ENCODE measurements at places on chromosomes 7 and 10.

DNA sequence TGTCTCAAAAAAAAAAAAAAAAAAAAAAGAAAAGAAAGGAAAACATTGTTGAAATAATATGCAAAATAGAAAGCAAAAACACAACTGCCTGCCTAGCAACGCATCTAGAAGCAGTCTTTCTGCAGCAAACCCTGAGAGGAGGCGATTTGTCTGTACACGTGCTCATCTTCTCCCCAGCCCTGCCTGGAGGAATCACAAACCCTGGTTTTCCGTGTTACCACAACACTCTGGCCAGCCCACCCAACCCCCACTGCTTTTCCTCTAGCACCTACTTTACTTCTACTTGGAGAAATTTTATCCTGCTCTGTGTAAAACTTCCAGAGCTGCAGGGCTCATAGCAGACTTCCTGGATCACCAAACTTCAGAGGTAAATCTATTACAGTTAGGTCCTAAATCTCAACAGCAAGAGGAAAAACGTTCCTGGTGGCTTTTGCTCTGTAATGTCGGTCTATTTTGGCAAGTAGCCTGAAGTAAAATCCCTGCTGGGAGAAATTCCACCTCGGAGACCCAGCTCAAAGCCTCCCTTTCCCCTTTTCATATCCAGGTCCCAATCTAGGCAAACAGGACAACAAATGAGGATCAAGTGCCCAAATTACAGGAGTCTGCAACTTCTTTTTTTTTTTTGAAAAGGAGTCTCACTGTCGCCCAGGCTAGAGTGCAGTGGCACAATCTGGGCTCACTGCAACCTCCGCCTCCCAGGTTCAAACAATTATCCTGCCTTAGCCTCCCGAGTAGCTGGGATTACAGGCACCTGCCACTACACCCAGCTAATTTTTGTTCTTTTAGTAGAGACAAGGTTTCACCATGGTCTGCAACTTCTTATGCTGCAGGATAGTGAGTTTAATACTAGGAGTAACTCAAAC is 91.6 kb downstream of the DNMBP start:
- no peak for DNase-seq

GRCh38 chr10:86747796-86748581 is 8.4 kb upstream of the BMPR1A start:
- DNase-seq = no peak

GRCh38 chr7:65265933-65266519 is 107.6 kb upstream of the ZNF92 start:
- DNase-seq = no peak

DNA sequence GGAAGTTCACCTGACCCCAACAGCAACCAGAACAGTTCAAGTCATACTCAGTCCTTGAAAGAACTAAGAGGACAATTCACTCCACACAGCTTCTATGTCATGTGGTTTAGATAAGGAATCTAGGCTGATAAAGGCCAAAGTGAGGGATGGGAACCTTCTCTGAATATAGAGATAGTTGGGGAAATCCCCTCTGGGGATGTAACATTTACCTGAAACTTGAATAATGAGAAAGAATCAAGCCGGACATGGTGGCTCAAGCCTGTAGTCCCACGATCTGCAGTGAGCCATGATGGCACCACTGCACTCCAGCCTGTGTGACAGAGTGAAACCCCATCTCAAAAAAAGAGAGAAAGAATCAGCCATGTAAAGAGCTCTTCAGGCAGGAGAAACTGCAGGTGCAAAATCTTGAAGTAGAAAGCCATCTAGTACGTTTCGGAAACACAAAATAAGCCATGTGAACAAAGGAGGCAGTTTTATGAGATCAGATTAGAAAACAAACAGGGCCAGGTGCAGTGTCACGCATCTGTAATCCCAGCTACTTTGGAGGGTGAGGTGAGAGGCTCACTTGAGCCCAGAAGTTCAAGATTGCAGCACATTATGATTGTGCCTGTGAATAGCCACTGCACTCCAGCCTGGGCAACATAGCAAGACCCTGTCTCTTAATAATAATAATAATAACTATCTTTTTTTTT is 4.5 kb upstream of the DNMBP start:
- no peak for DNase-seq

DNA sequence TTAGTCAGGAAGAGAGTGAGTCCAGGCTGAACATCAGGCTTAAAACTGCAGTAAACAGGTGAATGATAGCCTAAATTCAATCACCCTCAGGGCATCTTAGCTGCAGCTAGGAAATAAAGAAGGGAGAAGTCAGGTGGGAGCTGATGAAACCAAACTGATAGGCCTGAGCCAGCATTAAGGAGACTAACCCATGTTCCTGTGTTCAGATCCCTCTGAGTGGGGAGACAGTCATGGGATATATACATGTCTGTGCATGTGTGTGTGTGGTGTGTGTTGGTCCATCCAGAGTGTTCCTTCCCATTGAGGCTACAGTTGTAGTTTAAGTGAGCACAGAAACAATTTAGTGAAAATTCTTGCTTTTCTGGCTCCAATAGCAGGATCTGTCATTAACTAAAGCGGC is 480.9 kb downstream of the PHTF2 start:
- no peak for DNase-seq

DNA sequence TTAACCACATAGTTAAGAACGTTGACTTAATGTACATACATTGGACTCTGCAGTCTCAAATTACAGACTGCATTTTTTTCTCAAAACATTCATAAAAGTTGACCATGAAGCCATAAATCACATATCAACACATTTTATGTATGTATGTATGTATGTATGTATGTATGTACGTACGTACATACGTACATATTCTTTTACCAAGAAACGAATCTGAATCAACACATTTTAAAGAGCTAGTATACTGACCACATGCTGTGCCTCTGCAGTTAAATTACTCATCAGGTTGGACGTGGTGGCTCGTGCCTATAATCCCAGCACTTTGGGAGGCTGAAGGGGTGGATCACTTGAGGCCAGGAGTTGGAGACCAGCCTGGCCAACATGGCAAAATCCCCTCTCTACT is 105.8 kb downstream of the GPR158 start:
- no peak for DNase-seq

DNA sequence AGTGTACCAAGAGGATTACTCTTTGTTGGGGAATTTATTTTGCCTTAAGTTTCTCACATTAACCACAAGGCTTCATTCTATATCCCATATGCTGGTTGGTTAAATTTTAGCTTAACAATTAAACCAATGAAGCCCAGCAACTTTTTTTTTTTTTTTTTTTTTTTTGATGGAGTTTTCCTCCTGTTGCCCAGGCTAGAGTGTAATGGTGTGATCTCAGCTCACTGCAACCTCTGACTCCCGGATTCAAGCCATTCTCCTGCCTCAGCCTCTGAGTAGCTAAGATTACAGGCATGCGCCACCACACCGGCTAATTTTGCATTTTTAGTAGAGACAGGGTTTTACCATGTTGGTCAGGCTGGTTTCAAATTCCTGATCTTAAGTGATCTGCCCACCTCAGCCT is 75.0 kb upstream of the MKX start:
- DNase-seq = no peak

- peak; percentile 51 for DNase-seq
These were observed 10.9 kb downstream of the TECPR1 start for GRCh38 chr7:98240961-98241673.

DNA sequence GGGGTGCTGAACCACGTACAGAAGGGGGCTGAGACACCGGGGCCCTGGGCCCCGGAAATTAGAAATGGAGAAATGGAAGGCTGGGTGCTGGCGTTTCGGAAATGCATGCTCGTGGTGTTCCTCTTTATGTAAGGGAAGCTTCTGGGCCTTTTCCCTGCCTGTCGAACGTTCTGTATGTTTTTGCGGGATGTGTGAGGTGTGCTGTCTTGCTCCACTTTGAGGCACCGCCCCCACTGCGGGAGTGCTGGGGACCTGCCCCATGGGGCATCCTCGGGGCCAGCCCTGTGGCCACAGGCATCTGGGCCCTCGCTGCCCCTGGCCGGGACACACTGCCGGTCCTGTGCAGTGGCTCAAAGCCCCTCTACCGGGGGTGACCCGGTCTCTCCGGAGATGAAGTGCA is 1.7 kb upstream of the VENTX start:
- DNase-seq = no peak

- peak; percentile 29 for DNase-seq
These were observed 19.5 kb upstream of the NOM1 start for GRCh38 chr7:156929789-156930539.

- DNase-seq = no peak
These were observed 528.9 kb downstream of the CNTNAP2 start for GRCh38 chr7:146645383-146645976.

DNA sequence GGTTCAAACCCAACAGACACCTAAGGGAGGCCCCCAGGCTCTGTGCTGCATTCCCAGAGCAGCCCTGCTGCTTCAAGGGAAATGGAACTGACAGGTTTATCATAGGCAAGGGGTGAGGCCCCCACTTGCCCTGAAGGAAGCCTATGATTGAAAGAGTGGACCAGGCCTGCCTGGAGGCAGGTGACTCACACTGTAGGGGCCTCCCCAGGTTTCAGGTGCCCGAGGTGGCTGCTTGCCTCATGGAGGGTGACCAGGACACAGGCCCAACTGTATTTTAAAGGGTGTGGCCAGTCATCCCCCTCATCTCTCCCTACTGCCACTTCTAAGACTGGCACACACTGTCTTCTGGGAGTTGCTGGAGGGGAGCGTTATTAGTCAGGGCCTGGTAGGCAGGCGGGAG is 85.4 kb downstream of the ATXN7L1 start:
- no peak for DNase-seq

DNA sequence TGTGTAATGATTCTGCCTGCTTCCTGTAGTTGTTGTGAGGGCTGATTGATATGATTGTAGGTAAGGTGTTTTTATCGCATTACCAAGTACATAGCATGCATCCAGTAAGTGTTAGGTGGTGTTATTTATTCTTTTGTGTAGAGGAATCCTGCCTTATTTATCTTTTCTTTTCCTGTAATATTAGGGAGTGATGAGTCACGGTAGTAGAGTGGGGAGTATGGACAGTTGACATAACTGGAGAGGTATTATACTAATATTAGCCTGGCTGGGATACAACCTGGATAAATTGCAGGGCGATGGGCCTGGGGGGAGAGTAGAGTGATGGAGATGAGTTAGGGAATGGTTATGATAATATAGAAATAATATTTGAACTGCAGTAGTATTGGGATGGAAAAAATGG is 9.8 kb downstream of the SDK1 start:
- DNase-seq = no peak

DNA sequence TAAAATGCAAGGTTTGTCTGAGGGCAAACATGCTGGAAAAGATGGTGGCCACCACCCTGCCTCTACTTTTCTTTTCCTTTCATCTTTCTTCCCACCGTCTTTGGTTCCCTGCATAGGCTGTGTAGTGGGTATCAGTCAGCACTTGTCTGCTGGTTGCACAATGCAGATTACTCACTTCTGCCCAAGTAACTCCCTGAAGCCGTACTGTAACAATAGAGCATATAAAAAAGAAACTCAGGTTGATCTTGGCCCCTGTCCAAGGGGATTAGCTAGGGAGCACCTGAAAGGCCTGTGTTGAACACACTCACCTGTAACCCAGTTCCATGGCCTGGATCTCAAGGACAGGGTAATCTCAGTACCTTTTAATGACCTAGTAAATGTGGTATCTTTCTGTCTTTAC is 533.0 kb upstream of the GALNT17 start:
- DNase-seq = no peak

DNA sequence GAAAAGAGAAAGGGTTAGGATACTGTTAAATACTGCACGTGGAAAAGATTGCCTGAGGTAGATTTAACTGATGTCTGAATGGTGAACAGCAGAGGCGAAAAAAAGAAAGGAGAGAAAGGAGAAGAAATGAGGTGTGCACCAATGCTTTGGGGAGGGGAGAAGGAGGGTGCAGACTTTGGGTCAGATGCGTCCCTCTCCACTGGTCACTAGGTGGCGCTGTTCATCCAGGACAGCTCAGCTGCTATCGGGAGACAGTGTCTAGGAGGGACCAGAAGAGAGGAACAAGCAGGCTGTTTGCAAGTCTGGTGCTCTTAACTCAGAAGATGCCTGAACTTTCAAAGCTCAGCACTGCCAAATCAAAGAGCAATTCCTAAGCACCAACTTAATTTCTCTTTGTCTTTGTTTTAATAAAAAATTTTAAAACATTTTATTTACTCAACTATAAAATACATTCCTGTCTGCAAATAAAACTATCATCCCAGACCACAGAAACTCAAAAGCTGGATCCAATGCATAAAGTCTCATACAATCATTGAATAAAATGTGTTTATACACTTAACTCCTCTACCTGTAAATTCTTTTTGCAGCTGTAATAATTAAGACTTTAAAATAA is 83.9 kb upstream of the PDLIM1 start:
- peak; percentile 87 for DNase-seq

GRCh38 chr7:106659166-106659962 is 1.6 kb downstream of the CCDC71L start:
- DNase-seq = no peak

- DNase-seq = no peak
These were observed 253.9 kb downstream of the AHR start for GRCh38 chr7:17552373-17552772.

DNA sequence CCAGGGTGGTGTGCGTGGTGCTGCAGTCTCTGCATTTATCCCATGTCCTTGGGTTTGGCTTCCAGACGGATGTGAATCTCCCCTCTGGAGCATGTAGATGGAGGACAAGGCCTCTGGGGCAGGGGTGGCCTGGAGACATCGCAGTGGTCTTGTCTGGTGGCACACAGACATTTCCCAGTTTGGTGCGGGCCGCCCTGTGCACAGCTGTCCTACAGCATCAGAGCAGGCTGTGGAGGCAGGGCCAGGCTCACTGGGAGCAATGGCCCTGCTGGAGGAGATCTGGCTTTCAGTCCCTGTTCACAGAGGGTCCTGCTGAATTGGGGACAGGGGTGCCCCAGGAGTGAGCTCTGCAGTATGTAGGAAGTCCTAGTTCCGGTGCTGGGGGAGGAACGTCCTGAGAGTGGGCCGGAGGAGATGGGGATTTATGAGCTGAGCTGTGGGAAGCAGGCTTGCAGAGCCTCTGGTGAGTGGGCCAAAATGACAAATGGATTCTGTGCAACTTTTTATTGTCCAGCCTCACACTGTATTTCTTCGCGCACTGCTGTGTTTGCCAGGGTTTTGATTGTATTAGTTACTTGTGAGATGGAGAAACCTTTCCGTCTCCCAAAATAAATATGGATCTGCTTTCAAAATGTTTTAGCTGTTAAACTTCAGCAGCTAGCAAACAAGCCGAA is 40.3 kb downstream of the MGMT start:
- DNase-seq = no peak

DNA sequence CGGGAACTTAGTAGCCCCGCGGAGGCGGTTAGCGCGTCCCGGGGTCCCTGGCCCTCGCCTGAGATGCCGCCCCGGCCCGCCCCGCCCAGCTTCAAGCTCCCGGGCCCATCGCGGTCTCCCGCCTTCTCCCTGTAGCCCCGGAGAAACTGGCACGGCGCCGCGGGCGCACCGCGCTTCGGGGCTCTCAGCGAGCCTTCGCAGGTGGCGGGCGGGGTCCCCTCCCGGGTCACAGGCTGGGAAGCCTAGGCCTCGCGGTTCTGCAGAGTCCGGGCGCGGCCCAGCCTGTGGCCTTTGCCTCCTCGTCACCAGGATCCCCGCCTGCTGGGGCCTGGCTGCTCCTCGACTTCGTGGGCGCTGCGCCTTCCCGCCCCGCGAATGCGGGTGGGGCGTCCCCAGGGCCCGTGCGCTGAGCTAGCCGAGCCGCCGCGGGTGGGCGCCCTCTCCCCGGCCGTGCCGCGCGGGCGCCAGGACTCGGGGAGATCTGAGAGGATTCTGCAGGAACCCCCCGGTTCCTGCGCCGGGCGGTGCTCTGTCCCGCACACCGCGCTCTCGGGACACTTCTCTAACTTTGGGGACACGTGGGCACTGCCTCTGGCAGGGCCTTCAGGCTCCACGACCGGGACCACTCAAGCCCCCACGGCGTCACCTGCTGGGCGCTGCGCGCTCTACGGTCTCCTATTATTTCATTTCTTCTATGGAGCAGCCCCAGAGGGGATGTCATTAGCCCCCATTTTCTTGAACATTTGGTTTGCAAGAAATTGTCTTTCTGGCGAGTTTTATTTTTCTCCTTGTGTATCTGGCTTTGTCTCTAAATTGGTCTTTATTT is 682 bp upstream of the RGS10 start:
- peak; percentile 80 for DNase-seq
